ENCODE measurements at places on chromosomes 11 and 22. TPM values are rescaled to one million over a fixed set of nuclear protein-coding genes. Genes with fewer than 3 reads are reported as not detected.

GRCh38 chr11:115942011-115942410 is 437.8 kb upstream of the CADM1 start:
- peaks cover 29% of the 10 kb centered on the region for H3K27me3 ChIP-seq

Gene CRYBB1
- total RNA-seq: 1.0 TPM

- DNase-seq: no peak
- no peak overlapping the region for H3K27ac ChIP-seq
- no peaks in the 10 kb centered on the region for H3K27me3 ChIP-seq
Measured at GRCh38 chr11:73878771-73879170, 2.0 kb downstream of the PAAF1 start.

- no peak overlapping the region for H3K27ac ChIP-seq
- peaks cover 5% of the 10 kb centered on the region for H3K36me3 ChIP-seq
- H3K4me3 ChIP-seq: no peak overlapping the region
Measured at GRCh38 chr11:130126516-130126915, 33.1 kb upstream of the ST14 start.

All from left lung (tissue), 14 donors.